ENCODE measurements at places on chromosomes 3 and 15. TPM values are rescaled to one million over a fixed set of nuclear protein-coding genes. Genes with fewer than 3 reads are reported as not detected.

DNA sequence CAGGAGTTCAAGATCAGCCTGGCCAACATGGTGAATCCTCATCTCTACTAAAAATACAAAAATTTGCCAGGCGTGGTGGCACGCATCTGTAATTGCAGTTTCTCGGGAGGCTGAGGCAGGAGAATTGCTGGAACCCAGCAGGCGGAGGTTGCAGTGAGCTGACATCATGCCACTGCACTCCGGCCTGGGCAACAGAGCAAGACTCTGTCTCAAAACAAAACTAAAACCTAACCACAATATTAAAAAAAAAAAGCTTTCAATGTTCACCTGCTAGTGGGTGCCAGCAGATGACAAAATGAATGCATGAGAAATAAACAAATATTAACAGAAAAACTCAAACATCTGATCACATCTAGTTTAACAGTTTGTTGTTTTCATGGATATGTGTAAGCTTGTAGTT lies 9.0 kb downstream of the SLC24A1 start:
- no peak for DNase-seq

GRCh38 chr3:32843510-32844321 lies 25.9 kb downstream of the TRIM71 start:
- DNase-seq, result no peak

DNA sequence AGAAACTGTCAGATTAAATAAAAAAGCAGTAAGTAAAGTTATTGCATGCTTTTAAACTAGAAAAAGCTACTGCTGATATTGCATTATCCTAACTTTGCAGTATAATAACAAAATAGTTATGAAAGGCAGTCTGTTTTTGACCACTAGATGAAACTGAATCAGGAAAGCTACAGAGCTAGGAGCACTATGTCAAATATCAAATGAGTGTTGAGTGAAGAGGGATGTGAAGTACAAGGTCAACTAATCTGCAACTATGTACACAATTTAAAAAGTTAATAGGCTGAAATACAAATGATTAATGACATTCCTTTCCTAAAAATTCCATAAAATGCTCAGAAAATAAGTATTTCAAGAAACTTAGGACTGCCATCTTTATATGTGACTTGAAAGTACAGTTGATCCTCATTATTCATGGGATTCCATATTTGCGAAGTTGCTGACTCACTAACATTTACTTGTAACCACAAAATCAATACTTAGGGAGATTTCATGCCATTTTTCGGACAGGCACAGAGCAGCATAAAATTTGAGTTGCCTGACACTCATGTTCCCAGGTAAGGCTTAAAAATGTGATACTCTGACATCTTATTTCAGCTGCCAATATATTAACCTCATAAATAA lies 34.5 kb downstream of the SLC4A7 start:
- no peak for DNase-seq

DNA sequence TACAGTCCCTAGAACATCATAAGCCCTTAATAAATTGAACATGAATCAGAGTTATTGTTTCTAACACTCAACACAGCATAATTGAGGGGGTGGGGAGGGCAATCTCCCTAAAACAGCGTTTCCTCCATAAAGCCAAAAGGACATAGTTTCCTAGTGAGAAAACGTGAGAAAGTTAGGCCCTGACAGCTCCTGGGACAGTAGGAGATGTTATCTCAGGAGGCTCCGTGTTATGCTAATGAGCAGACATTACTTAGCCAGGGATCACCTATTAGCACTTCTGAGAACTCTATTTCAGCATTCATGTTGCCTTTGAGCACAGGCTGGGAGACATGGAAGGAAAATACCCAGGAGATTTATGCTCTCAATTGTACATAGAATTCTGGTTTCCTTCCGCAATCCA lies 229.1 kb upstream of the ADAMTS9 start:
- DNase-seq, result no peak

GRCh38 chr3:141524988-141525387 lies 38.2 kb downstream of the RASA2 start:
- DNase-seq, result no peak

GRCh38 chr3:132563420-132564069 lies 33.5 kb upstream of the ACKR4 start:
- no peak for DNase-seq

- no peak for DNase-seq
These were observed 106.7 kb downstream of the ZIC4 start for GRCh38 chr3:147299656-147300055.

- DNase-seq, result no peak
These were observed 3.9 kb upstream of the VPS8 start for GRCh38 chr3:184808021-184808420.

DNA sequence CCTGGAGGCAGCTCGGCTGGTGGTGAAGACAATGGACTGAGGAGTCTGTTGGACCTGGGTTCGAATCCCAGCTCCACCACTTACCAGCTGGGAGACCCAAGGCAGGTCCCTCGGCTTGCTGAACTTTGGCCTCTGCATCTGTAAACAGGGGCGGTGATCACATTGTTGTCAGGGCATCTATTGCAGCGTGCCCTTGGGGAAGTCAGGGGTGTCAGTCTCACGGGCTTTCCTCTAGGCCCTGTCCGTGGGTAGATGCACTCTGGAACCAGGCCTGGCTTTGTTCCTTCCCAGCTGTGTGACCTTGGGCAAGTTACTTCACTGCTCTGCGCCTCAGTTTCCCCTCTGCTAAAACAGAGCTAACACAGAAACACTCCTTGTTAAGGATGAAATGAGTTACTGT lies 68.8 kb upstream of the SLC6A6 start:
- no peak for DNase-seq

- no peak for DNase-seq
These were observed 15.4 kb downstream of the BCL2L10 start for GRCh38 chr15:52097180-52097579.

- DNase-seq, result no peak
These were observed 181.9 kb upstream of the KBTBD8 start for GRCh38 chr3:66816090-66816761.

- DNase-seq, result no peak
These were observed 20.2 kb upstream of the CFAP161 start for GRCh38 chr15:81113861-81114291.

DNA sequence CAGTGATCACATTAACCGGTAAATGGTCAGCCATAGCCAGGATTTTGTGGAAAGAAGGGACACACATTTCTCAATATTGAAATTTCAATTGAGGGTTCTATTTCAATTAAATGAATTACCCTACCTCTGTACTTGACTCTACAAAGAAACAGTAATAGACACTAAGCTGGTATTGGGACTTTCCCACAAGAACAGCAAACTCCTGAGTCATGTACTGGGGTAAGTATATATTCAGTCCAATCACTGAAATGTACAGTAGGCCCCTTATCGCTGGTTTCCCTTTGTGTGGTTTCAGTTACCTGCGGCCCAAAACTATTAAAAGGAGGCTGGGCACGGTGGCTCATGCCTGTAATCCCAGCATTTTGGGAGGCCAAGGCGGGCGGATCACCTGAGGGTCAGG lies 17.6 kb downstream of the ASB14 start:
- DNase-seq, result no peak

AGTR1 gene
- 1.7 TPM for polyA plus RNA-seq

ZMYND10 gene
- 0.81 TPM for polyA plus RNA-seq

IL17RE gene
- polyA plus RNA-seq, result 2.0 TPM

MAGI1 gene
- 5.5 TPM for polyA plus RNA-seq

SMAD6 gene
- polyA plus RNA-seq, result 3.8 TPM

BCL2A1 gene
- 0.50 TPM for polyA plus RNA-seq

GP5 gene
- polyA plus RNA-seq, result 0.25 TPM

PAQR9 gene
- polyA plus RNA-seq, result 0.07 TPM

PRR23B gene
- not detected for polyA plus RNA-seq

TIPARP gene
- polyA plus RNA-seq, result 11.3 TPM

GUCA1C gene
- 0.38 TPM for polyA plus RNA-seq

TNIK gene
- polyA plus RNA-seq, result 1.1 TPM

PROS1 gene
- polyA plus RNA-seq, result 44.0 TPM

All from ovary (tissue), 10 donors.